Progenitor cell of endocrine pancreas (in vitro differentiated cells): ENCODE measurements at places on chromosomes 2 and 18. TPM values are rescaled to one million over a fixed set of nuclear protein-coding genes. Genes with fewer than 3 reads are reported as not detected.

The CTNNA2 gene
- 8.5 and 10.2 TPM in 2 replicates for total RNA-seq

DNA sequence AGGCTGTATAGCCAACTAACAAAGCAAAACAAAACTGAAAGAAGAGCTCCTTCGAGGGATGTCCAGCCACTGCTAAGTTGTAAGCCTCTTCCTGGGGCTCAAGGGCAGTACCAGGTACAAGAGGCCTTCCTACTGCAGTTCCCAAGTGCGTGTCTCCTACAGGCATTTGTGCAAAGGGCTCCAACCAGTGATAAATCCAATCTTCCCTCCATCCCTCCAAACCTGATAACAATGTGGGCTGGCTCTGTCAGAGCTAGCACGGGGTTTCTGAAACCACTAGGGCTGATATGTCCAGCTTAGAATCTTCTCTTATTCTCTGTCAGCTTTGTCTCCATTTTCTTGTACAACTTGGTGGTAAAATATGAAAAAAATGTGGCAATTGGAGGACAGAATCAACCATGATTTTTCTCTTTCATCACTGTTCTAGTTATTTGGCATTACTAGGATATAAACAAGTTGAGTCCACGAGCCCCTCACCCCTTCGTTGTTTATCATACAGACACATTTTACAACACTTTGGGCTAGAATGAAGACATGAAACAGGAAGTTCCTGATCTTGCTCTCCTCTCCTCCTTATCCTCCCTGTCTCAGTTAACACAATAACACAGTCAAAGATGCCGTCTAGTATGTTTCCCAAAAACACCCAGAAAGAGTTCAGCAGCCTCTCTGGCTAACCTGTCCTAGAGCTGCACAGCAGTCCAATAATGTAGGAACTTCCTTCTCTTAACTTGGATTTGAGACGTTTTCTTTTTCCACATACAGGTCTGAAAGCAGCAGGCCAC is 35.4 kb upstream of the WIPF1 start:
- no peaks in the 10 kb centered on the region for H3K27me3 ChIP-seq
- H3K4me1 ChIP-seq, result peaks cover 2% of the 10 kb centered on the region
- H3K36me3 ChIP-seq, result no peaks in the 10 kb centered on the region
- DNase-seq, result no peak
- no peak overlapping the region for H3K27ac ChIP-seq

- H3K27me3 ChIP-seq, result peaks cover 6% of the 10 kb centered on the region
- no peak overlapping the region for H3K4me3 ChIP-seq
- no peak overlapping the region for H3K27ac ChIP-seq
- no peaks in the 10 kb centered on the region for H3K4me1 ChIP-seq
These were observed 65.5 kb downstream of the BIN1 start for GRCh38 chr2:127041259-127041970.

DNA sequence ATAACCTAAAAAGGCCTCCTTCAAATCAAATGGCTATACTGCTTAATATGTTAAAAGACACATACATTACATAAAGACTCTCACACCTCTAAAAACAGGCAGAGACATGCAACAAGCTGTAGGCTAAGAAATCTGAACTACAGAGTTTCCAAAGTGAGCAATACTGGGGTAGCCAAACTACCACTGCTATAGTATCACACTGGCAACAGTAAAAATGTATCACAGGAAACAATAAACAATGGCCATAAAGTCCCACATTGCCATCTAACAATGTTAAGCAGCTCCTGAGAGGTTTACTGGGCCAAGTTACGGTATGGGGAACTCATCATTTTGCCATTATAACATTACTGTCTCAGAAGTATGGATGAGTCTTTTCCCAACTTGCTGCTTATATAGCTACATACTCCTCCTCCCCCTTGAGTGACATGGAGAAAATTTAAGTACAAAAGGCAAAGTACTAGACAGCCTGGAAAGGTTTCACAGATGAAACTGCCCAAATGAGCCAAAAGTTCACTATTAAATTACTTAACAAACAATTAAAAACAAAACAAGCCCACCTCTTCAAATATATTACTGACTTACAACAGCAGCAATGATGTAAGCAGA is 50.3 kb downstream of the SS18 start:
- no peak overlapping the region for H3K4me3 ChIP-seq
- peak overlapping the region; percentile 33 for H3K27ac ChIP-seq
- no peak for DNase-seq
- peaks cover 4% of the 10 kb centered on the region for H3K4me1 ChIP-seq

The NMS gene
- not detected in 2 replicates for total RNA-seq

- peaks cover 32% of the 10 kb centered on the region for H3K27me3 ChIP-seq
- no peak overlapping the region for H3K27ac ChIP-seq
- H3K4me1 ChIP-seq, result no peaks in the 10 kb centered on the region
These were observed 34.2 kb upstream of the NCOA1 start for GRCh38 chr2:24456599-24457556.
